ENCODE measurements at places on chromosomes 5 and 9. TPM values are rescaled to one million over a fixed set of nuclear protein-coding genes. Genes with fewer than 3 reads are reported as not detected.

Gene LOX
- total RNA-seq: 3.5 TPM

Gene ATG10
- total RNA-seq: 11.5 TPM

Gene DOCK8
- not detected for total RNA-seq

Gene SLC6A19
- not detected for total RNA-seq

Gene ENTPD8
- not detected for total RNA-seq

Gene FXN
- 4.4 TPM for total RNA-seq

Gene CDC20B
- not detected for total RNA-seq

Gene SPATA31D4
- total RNA-seq: not detected

Gene SLC9A3
- 3.7 TPM for total RNA-seq

Gene IRX2
- 16.7 TPM for total RNA-seq

Gene NUTM2G
- total RNA-seq: not detected

Data from SJSA1 (cell line).